Cerebellar cortex (tissue), 1 donor: ENCODE measurements at places on chromosomes 2 and 18.
A peak's percentile ranks its signal among the peaks of the same experiment; 100 is the strongest.

GRCh38 chr2:85704038-85704437 is 9.9 kb downstream of the GNLY start:
- no peak for DNase-seq

GRCh38 chr2:237405006-237405559 is 8.9 kb downstream of the COL6A3 start:
- no peak for DNase-seq

DNA sequence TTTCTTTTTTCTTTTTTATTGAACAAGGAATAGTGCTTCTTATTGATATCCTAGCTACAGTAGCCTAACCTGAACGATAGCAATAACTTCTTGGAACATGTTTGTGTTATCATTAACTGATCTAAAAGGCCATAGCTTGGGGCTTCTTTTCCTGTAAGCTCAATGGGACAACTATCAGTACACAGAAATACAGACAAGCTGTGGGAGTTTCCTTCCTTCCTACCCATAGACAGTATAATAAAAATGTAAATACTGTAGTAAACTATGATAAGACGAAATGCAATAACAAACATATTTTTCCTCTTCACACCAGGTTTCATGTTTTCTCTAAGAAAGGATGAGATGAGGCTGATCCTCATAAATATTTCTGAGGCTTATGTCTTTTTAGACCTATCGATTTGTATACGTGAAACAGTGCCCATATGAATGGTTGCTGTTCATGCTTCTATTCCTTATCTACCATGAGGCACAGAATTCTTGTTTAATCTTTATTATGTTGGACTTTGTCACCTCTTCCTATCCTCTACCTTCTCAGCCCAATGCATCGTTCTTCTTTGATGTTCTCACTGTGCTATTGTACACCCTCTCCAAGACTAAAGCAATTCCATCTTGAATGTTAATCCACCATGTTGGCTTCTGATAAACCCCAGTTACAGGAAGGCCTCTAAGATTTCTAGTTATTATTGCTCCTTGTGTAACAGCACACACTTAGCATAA is 361.4 kb downstream of the DCC start:
- DNase-seq = no peak

- no peak for DNase-seq
These were observed 78.1 kb downstream of the CERKL start for GRCh38 chr2:181578829-181579228.

DNA sequence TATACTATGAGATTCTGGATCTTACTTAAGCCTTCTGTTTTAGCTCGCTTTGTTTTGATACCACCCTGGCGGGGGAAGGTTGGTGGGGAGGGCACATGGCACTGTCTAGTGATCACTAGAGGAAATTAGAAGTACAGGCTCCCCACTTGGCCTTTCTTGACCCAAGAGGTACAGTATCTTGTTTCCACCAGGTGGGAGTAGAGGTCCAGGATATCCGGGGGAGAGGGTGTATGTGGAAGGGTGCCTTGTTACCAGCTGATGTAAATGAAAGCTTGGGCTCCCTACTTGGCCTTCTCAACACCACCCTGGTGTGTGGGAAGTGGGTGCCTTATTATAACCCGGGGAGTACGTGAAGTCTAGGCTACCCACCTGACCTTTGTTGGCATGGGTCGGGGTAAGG is 7.5 kb downstream of the GALNT1 start:
- DNase-seq = no peak

DNA sequence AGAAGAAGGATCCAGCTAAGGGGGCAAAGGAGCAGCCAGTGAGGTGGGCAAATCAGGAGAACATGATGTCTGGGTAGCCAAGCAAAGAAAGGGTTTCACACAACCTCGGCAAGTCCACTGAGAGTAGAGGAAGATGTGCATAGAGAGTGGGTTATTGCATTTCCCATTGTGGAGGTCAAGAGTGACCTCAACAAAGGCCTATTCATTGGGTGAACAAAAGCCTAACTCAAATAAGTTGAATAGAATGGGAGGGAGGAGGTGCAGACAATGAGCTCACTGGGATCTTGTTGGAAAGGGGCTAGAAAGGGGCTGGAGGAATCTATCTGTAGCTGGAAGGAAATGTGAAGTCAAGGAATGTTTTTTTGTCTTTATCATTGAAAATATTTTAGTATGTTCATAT is 14.0 kb upstream of the PDCL3 start:
- no peak for DNase-seq

DNA sequence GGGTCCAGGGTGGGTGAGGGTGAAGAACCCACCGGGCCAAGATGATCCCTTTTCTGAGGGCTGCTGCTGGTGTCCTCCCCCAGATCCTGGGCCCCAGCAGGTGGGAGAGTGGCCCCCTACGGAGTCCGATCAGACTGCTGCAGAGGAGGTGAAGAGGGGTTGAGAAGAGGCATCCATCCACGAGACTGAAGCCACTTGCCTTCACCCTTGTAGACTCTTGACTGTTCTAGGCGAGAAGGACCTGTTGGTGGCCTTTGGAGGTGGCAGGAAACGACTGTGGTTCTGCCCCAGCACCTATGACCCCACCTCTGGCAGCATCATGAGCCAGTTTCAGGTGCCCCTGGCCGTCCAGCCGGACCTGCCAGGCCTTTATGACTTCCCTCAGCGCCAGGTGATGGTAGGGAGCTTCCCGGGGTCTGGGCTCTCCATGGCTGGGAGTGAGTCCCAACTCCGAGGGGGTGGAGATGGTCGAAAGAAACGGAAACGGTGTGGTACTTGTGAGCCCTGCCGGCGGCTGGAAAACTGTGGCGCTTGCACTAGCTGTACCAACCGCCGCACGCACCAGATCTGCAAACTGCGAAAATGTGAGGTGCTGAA is 1.5 kb downstream of the TET3 start:
- no peak for DNase-seq

- no peak for DNase-seq
These were observed at the start of gene CD207 for GRCh38 chr2:70835643-70836042. CD207 (minus strand) TSS chr2:70835816; CDS start chr2:70835776, 40 bp downstream.

- DNase-seq = no peak
These were observed 181.5 kb downstream of the KLHL29 start for GRCh38 chr2:23566241-23567142.

DNA sequence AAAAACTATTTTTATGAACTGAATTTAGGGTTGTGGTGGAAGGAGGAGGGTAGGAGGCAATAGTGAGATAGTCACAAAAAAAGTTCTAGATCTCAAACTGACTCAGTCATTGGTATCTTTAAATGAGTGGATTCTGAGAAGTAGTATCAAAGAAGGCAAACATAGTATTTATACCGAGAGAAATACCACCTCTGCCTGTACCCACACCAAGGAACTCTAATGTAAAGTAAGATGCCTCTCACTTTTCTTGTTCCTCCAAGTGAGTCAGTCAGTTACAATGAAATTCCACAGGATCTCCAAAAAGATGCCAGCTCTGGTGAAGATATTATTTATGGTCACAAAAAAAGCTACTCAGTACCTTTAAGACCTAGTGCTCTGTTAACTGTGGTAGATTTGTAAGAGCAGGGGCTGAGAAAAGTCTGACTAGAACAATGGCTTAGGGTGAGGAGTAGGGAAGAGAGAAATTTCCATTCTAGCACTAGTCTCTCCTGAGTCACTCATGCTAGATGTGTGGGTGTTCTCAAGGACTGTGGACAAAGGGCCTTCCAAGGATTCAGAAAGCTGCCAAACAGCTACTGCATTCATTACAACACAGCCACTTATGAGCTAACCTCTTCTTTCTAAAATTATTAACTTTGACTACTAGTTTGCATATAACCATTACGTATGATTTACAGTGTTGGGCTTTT is 36.3 kb downstream of the YWHAQ start:
- DNase-seq = no peak

GRCh38 chr18:3205239-3205638 is 14.5 kb downstream of the MYOM1 start:
- DNase-seq = no peak

- no peak for DNase-seq
These were observed 267.9 kb upstream of the PIK3C3 start for GRCh38 chr18:41687138-41687537.

DNA sequence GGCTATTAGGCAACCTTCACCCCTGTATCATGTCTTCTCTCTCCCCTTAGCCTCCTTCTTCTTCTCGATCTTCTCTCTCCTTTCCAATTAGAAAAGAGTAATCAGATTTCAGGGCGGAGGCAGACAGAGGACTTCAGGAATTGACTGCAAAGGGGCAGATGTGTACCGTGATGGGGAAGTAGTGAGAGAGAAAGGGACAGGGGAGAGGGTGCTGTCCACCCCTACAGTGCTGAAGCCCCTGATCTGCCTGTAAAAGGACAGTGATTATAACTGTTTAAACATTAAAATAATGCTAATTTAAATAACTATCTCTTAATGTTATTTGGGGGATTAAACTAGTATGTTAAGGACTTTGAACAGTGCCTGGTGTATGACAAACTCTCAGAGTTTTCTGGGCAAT is 178.5 kb downstream of the ACTR3 start:
- DNase-seq = no peak

- DNase-seq = peak; percentile 69
These were observed 29.7 kb downstream of the NAB1 start for GRCh38 chr2:190678444-190679162.

GRCh38 chr18:41753826-41754225 is 201.2 kb upstream of the PIK3C3 start:
- no peak for DNase-seq

DNA sequence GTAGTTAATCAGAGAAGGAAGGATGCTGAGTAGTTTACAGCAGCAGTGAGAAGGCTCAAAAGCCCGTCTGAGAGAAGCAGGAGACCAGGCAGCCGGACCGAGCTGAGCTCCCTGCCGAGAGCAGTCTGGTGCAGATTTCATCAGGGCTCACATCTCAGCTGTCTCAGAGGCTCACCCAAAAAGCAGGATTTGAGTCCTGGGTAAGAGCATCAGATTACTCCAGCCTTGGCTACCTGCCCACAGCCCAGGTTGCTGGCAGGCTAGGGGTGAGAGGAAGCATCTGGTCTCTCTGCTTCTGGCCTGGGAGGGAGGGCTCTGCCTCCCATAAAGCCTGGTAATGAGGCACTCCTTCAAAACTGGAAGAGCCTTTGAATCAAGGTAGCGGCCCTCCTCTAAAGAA is 140.5 kb downstream of the ST6GAL2 start:
- peak; percentile 96 for DNase-seq

- peak; percentile 24 for DNase-seq
These were observed at the start of gene LDLRAD4 for GRCh38 chr18:13218368-13218991. LDLRAD4 (plus strand) TSS chr18:13218760.

DNA sequence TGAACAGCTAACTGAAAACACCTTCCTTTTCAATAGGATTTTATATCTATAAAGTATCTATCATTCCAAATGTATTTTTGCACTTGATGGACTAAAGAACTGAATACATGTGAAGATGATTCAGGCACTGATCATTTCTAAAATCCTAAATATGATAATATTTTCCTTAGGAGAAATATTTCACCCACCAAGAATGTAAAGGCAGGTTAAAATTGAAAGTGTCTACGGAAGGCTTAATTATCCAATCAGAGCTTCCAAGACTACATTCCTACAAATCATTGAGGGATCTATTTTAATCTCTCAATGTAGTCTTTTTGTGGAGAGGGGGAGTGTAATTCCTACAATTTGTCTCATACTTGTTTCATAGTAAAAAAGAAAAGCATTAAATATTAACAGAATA is 3.6 kb downstream of the GALNT3 start:
- no peak for DNase-seq

GRCh38 chr2:44655401-44655864 is 286.1 kb upstream of the SIX3 start:
- DNase-seq = no peak

DNA sequence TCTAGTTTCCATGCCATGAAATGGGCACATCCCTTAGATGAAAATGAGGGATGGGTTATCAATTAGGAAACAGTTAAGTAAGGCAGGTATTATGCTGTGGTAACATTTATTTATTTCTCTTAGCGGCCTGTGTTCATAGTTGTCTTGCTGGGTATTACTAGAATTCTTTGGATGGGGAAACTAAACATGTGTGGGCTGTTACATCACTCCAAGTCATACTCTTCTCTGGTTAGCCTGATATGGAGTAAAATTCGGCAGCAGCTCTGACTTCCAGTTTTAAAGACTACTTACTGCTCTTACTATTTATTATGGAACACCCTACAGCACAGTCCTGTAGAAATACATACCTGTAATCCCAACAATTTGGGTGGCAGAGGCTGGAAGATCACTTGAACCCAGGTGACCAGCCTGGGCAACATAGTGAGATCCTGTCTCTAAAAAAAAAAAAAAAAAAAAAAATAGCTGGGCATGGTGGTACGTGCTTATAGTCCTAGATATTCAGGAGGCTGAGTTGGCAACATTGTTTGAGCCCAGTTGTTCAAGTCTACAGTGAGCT is 33.1 kb upstream of the RASGRP3 start:
- DNase-seq = no peak

GRCh38 chr2:26024260-26024659 is 9.6 kb upstream of the RAB10 start:
- DNase-seq = no peak

DNA sequence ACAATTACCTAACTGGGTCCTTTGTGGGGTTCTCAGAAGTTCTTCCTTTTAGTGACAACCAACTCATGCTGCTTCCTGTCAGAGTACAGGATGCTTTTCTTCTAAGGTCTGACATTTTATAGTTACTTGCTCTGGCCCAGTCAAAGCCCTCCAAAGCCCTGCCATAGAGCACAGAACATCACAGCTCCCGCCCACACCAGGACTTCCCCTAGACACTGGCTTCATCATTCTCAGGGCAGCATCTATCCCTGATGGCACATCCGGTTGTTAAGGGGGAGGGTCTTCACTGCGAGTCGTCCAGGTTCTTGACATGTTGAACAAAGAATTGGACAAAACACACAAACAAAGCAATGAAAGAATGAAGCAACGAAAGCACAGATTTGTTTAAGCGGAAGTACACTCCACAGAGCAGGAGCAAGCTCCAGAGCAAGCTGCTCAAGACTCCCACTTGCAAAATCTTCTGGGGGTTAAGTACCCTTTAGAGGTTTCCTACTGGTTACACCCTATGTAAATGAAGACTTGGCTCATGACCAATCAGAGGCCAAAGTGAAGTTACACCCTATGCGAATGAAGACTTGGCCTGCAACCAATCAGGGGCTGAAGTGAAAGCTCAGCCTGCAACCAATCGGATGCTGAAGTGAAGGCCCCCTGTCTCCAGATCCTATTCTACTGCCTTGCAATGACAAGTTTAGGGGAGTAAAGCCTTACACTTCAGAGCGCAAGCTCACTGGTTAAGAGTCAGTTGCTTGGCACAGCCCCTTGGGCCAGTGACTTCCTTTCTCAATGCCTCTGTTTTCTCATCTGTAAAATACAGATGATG is 79.0 kb downstream of the HDAC4 start:
- DNase-seq = no peak

GRCh38 chr2:37570773-37571586 is 100.5 kb downstream of the CDC42EP3 start:
- no peak for DNase-seq

DNA sequence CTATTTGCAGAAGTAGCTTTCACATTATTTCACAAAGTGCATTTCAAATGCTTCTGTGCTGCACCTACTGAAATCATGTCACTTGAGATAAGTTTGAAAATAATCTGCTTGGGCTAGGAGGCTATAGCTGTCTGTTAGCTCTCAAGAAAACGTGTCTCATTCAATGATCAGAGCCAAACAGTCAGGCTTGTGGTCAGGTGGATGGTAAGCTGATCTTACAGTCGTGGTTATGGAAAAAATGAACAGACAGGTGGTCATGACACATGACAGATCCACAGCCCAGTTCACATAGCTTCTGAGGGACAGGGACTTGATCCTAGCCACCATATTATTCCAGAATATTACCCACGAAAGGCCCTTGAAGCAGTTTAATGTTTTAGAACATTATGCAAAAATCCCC is 26.5 kb upstream of the RFX8 start:
- no peak for DNase-seq

GRCh38 chr2:86621280-86621943 is 2.3 kb downstream of the RNF103 start:
- no peak for DNase-seq
